Right ventricle myocardium superior (tissue), 1 donor: ENCODE measurements at places on chromosomes 3 and 15.

DNA sequence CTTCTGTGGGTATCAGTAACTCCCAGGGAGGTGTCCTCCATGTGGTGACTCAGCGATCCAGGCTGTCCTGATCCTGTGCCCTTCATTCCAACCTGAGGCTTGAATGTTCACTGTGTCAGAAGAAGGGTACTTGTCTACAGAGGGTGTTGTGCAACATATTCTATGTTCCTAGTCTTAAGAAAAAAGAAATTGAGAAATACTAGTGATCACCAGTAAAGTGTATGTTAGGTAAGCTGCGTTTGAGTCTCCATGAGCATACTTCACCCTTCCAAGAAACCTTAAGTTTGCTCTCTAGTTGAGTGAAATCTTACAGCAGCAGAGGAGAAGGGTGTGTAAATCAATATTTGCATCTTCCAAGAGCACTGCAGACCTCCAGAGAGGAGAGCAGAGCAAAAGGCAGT, 122.2 kb upstream of the SLC24A5 start:
- DNase-seq = no peak

DNA sequence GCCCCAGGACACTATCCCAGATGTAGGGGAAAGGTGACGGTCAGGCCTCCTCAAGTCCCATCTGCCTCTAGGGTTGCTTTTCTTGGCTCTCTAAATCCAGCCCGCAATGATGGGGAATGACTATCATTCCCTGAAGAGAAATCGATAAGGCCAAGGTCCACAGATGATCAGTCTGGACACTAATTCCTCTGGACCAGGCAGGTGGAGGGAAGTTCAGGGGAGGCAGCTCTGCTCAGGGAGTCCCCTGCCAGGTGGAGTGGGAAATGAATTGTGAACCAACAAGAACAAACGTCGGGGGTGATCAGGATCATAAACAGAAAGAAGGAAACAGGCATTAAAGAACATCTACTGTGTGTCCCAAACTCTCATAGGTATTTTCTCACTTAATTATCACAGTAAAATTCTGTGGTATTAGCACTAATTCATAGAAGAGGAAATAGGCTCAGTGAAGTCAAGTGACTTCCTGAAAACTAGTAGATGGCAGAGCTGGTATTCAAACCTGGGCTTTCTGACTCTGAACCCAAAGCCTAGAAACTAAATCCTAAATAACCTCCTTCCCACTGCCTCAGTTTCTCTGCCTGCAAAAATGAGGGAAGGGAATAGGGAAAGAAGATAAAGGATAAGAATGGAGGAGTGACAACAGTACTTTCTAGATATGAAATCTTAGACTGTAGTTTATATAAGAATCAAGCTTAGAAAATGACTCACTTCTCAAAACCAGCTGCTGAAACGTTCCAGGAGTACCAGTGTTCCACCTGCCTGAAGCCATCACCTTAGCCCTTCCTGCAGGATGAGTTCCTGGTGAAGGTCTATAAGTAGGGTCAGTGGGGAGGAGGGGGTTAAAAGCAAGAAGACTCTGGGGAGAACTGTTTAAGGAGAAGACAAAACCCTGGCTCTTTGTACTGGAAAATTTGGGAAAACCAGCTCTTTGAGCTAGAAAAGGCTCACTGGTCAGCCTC, 7.5 kb downstream of the BMF start:
- DNase-seq = no peak

DNA sequence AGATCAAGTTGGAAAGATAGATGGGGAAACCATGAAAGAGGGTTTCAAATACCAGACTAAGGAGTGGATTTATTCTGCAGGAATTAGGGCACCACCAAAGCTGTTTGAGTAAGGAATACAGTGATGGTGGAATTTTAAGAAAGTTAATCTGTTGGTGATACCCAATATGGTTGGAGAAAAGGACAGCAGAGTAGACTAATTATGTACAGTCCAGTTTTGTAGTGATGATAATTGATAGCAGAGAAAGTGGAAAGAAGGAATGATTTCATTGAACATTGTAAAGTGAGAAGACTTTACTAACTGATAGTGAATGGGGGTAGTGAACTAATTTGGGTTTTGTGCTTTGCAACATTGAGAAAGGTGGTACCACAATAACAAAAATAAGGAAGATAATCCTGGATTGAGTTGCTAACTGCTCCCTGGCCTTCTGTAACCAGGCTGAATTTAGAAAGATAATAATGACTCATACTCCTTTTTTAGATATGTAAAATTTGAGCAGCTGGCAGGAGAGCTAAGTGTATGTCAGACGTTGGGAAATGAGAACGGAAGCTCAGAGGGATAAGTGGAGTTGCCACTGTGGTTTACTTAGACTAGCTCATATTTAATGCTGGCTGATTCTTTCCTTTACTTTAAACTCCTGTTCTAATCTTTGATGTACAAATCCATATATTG, 16.9 kb downstream of the TCAIM start:
- no peak for DNase-seq

GRCh38 chr3:133895208-133896001, at the start of gene RAB6B:
Gene RAB6B, minus strand, starts transcription at chr3:133895882. Its CDS starts 416 bp downstream, at chr3:133895466.
- DNase-seq = peak; percentile 67

DNA sequence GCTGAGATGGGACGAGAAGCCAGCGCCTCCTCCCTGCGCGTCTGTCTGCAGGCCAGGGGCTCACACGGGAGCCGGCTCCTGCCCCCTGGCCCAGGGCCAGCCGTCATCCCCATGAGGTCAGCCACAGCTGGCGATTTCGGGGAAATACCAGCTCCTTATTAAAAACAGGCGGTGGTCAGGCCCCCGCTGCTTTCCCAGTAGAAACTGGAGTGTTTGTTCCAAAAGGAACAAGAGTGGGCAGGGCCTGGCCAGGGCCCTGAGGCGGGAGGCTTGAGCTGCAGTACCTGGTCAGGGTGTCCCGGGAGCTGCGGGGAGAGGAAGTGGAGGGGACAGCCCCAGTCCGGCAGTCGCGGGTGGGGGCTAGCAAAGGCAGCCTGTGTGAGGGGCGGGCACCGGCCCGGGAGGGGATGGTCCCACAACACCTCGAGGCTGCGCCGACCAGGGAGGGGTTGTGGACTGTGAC, 17.8 kb downstream of the MYL3 start:
- peak; percentile 89 for DNase-seq

GRCh38 chr3:13540297-13540995, 8.5 kb upstream of the FBLN2 start:
- no peak for DNase-seq

- DNase-seq = no peak
These were observed 80.2 kb downstream of the ARNT2 start for GRCh38 chr15:80484333-80484864.

DNA sequence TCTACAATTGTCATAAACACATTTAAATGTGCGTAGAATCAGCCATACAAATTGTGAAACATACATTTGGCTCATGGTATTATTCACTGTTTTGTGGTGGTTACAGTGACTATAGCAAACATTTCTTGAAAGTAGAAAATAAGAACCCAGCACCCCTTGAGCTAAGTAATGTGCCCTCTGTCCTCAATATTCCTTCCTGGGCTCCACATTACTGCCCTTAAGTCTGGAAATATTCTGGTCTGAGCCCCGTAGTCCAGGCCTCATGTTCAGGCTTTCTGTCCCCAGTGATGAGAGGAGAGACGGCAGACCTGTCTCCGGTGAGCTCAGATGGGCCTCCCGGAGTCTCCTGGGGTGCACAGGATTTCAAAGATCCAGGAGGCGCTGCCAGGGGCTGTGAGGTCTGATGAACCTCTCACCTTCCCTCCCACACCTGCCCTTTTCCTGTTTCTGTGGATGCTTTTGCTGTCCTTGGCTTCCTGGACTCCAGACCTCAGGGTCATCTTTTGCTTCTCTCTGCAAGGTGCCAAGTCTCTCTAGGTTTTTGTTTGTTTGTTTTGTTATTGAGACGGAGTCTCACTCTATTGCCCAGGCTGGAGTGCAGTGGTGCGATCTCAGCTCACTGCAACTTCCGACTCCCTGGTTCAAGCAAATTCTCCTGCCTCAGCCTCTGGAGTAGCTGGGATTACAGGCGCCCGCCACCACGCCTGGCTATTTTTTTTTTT, 8.8 kb upstream of the MUC20 start:
- DNase-seq = no peak

DNA sequence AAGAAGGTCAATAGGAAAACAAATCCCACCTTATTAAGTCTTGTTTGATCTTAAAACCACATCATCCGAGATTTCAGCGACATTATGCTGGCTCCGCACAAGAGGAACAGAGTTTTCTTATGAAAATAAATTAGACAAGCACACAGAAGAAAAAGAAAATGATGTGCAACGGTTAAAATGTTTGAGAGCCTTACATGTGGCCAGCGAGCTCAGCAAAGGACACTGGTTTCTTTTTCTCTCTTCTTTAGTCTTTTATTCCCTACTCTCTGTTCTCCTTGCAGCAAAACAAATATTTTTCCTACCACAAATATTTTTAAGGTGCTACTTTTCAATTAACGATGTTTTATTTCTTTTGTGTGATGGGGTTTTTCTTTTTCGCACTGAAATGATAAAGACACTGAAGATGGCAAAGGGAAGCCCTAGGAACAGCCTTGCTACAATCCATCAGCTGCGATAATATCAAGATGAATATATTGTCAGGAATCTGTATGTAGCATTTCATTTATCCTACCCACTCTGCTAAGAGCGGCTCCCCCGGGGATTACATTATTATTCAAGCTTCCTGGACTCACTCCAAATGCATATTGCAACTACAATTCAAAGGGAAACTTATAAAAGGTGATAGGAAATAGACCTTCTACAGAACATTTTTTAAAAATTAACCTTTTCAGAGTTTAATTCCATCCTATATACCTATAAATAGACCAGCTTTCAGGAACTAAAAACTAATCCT, 72.9 kb downstream of the ANXA2 start:
- DNase-seq = no peak

GRCh38 chr3:8723612-8724011, 10.0 kb upstream of the CAV3 start:
- no peak for DNase-seq

GRCh38 chr15:74548241-74548640, 7.2 kb downstream of the ARID3B start:
- DNase-seq = no peak
